H9 (cell line): ENCODE measurements at places on chromosomes 5 and 9.

DNA sequence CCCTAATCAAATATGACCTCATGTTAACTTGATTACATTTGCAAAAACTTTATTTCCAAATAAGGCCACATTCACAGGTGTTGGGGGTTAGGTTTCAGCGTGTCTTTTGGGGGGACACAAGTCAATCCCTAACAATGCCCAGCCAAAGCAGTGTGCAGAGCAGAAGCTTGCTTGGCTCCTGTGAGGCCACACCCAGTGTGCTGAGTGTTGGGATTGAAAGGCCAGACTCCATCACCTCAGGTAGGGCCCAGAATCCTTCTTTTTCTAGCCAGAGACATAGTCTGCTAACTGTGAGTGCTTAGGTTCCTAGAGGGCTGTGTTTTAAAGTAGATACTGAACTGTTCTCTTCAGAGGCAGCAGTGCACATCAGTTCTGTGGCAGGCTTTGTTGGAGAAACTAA is 27.9 kb downstream of the KDM4C start:
- DNase-seq = no peak

GRCh38 chr5:73338256-73339050 is 110.1 kb downstream of the FOXD1 start:
- no peak for DNase-seq

DNA sequence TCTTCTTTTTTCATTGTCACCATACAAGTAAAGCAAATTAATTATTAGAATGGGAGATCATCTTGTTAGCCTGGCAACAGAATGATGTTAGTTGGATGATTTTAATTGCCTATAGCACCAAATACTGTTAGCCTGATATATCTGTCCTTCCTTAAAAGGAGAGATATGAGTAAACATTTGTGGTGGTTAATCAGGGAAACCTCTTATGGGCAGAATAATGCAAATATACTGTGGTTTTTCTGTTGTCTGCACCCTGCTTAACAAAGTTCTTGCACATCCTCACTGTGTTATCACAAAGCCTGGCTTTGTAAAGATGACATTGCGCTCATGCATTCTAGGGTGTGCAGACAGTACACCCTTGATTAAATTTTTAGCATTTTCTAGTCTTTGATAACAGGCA is 254.9 kb upstream of the SMC2 start:
- no peak for DNase-seq

GRCh38 chr9:93130861-93131481 is 3.1 kb downstream of the NINJ1 start:
- DNase-seq = no peak
